ENCODE measurements at places on chromosomes 11 and 22. TPM values are rescaled to one million over a fixed set of nuclear protein-coding genes. Genes with fewer than 3 reads are reported as not detected.

The RASD2 gene
- total RNA-seq, result not detected

The PAK1 gene
- 10.4 TPM for total RNA-seq

DNA sequence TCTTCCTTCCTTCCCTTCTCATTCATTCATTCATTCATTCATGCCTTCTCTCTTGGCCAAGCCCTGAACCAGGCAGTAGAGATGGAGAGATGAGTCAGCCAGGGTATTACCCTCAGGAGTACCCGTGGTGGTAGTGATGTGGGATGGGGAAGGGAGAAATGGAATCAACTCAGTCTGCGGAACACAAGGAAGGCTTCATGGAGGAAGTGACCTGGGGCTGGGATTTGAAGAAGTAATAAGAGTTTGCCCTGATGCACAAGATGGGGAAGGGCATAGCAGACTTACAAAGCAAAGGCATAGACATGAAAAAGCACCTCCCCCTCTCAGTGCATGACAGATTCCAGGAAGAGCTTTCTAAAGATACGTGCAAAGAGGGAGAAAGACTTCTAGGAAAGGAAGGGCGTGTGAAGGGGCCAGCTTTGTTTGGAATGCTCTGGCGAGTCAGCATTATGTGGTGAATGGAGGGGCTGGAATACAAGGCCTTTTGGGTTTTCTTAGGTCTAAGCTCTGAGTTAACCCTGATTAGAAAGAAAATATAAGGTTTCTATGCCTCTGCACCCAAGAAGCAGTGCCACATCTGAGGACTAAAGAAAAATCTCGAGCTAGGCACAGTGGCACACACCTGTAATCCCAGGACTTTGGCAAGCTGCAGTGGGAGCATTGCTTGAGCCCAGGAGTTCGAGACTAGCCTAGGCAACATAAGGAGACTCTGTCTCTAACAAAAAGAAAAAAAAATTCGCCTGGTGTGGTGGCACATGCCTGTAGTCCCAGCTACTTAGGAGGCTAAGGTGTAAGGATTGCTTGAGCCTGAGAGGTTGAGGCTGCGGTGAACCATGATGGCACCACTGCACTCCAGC is 36.4 kb upstream of the ACER3 start:
- DNase-seq, result no peak

DNA sequence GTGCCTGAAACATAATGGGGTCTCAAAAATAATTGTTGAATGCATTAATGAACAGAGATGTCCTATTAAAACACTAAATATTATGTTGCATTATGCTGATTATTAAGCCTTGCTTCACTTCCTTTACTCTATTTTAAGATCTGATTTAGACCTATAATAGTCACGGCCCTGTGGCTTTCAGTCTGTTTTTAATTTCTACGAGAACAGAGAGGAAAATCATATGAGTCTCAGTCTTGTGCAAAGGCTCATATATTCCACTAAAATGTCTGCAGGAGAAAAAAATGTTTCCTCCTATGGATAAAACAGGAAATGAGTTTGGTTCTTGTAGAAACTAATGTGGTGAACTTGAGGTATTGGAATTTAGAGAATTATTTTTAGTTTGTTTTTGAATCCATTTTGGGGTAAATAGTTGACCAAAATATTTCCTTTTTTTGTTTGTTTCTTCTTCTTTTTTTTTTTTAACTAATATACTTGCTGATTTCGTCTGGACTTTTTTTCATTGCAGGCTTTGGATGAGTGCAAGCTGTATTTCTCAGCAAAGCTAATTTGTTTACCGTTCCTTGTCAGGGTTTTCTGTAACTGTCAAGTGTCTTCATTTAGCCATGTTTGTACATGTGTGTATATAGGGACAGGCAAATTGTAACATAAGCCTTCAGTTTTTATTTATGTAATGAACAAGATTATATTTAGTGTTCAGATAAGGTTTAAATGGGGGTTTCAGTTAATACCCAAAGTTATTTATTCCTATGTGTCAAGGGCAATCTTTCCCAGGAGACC is 139.1 kb upstream of the DDI1 start:
- DNase-seq, result no peak

GRCh38 chr22:29055192-29055830 is 6.3 kb downstream of the C22orf31 start:
- DNase-seq, result no peak

DNA sequence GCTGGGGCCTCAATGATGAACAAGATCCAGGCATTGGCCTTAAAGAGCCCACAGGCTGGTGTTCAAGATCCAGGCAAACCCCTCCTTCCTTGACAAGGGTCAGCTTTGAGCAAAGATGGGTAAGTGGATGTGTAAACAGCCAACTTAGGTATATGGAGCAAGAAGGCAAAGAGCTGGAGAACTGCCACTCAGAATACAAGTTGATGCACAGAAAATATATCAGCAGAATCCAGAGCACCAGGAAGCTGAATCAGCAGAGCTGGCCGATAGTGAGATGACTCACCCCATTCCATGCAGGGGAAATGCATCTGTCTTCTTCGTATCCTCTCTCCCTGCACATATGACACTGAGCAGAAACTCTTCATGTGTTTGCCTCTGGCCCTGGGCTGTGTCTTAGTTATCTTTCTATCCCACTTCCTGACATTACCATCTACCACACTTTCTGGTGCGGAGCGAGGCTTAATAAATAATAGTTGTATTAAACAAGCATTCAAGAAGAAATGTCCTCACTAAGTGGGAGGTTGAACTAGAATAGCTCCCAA is 57.8 kb downstream of the ENDOD1 start:
- DNase-seq, result no peak

DNA sequence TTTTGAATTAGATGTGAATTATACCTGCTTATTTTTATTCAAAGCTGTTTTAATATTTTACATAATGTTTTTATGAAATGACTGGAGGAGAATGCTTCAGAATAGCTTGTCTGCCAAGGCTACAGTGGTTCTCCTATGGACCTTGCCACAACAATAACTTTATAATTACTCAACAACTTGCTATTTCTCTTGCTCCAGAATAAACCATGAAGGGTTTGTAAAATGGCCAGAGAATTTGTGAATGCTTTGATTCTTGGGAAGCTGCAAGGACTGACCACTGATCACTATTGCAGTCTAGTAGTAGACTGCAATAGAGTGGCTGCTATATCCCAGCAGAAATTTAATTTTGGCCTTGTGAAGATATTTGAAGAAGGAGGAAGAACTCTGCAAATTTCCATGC is 199.7 kb downstream of the FAT3 start:
- no peak for DNase-seq

- DNase-seq, result no peak
Measured at GRCh38 chr22:44437216-44438055, 60.6 kb downstream of the RTL6 start.

DNA sequence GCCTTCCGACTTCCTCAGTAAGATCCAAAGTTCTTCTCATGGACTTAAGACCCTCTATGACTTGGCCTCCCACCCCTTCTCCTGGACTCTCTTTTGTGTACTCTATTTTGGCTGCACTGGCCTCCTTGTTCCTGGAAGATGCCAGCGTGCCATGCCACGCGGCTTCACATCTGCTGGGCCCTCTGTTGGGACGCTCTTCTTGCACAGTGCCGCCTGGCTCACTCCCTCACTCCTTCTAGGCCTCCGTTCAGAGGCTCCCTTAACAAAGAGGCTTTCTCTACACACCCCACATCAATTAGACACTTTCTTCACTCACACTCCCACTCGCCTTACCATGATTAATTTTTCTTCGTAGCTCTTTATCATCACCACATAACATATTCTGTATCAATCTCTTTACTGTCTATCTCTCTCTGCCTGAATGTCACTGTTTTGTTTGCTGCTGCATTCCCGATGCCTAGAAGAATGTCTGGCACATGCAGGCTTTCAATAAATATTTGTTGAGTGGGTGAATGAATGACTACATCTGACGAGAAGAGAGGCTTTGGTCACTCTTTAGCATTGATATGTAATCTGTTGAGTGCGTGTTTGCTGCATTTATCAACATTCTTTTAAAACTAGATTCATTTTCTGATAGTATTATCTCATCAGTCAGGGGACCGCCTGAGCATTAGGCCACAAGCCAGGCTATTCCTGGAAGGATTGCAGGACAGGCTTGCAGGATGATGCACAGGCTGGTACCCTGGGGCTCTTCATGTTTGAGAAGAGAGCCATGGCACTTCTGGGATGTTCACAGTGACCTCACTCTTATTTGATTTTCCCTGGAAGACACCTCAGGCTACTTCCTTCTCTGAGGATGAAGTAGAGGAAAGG is 60.6 kb upstream of the AMPD3 start:
- DNase-seq, result no peak

DNA sequence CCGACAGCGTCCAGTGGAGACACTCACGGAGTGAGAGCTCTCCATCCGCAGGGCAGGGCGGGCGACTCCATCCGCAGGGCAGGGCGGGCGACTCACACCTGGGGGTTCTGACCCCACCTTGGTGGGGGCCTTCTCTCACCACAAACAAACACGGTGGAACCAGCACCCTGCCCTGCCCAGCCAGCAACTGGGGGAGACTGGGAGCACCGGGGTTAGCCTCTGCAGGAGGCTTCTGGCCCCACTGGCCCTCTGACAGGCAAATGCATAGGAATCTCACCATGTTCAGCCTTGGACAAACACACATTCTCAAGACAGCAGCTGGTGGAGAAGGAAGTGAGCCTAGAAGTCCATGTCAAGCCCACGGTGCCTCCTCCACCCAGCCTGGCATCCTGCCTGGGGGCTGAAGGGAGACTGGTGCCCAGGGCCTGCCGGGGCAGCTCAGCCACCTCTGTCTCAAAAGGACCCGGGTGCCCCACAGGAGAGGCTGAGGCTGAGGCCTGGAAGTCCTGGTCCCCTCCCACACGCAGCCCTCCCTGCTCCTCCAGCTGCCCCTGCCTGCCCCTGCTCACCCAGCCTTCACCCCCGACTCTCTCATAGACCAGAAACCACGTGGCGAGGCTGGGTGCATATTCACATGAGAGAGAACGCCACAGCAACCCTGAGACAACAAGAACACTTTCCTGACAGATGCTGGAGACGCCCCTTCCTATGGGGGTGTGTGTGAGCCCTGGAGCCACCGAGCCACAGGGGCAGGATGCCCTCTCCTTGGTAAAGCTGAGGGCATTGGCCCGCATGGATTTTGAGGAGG is 98.4 kb upstream of the B3GAT1 start:
- no peak for DNase-seq

DNA sequence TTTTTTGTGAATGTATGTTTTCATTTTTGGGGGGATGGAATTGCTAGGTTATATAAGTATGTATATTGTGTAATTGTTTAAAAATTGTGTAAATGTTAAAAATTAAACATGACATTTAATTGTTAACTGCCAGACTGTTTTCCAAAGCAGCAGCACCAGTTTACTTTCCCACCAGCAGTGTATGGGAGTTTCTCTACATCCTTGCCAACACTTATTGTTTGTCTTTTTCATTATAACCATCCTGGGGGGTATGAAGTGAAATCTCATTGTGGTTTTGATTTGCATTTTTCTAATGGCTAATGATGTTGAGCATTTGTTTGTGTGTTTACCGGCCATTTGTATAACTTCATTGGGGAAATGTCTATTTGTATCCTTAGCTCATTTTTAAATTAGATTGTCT is 31.7 kb upstream of the RRAS2 start:
- DNase-seq, result no peak

DNA sequence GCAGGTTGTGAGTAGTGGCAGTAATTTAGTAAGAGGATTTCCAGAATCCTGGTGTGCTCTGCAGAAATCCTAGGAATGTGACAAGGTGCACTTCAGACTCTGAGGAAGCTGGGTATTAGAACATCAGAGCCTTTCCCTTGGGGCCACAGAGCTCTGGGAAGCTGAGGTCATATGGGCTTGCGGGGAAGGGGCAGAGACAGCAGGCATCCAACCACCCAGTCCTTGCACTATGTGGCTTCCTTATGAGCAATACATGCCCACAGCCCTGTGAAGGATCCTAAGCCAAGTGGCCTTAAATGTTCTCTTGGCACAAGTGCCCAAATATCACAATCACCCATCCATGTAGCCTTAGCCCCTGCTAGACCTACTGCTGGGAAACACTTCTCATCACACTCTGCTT is 46.2 kb downstream of the P4HA3 start:
- DNase-seq, result no peak

The ME3 gene
- total RNA-seq, result 1.3 TPM

- no peak for DNase-seq
Measured at GRCh38 chr22:44347080-44347479, 34.3 kb upstream of the SHISAL1 start.

- no peak for DNase-seq
Measured at GRCh38 chr22:27461470-27461869, 340.1 kb downstream of the MN1 start.

DNA sequence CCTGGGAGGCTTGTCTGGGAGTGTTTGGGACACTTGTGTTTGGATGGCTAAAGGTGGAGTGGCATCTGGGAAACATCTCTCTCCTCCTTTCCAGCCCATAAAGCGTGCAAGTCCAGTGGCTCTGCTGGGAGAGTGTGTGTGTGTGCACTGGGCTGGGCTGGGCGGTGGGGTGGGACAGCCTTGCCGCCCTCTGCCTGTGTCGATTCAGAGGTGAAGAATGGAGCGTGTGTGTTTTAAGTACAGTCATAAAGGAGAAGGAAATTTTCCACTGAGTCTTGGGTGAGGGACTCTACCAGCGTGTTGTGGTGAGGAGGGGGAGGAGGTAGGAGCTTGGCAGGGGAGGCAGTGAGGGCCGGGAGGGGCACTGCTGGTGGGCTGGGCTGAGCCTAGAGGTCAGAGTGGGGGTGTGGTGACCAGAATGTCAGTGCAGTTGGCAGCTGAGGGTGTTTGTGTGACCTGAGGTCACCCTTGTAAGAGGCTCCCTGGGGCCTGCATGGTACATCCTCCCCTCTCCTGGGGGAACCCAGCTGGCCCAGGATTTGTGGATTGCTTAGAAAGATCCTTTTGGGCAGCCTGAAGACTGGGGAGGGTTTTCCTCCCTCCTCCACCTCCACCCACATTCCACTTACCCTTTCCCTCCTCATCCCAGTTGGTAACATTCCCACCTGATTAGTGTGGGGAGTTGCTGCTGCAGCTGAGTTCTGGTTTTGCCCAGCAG is 1.7 kb downstream of the TIMP3 start:
- DNase-seq, result no peak

- DNase-seq, result no peak
Measured at GRCh38 chr11:70423523-70424505, 25.5 kb downstream of the CTTN start.

- no peak for DNase-seq
Measured at GRCh38 chr22:38767313-38767712, 11.5 kb upstream of the SUN2 start.

The PTGDR2 gene
- 3.6 TPM for total RNA-seq

DNA sequence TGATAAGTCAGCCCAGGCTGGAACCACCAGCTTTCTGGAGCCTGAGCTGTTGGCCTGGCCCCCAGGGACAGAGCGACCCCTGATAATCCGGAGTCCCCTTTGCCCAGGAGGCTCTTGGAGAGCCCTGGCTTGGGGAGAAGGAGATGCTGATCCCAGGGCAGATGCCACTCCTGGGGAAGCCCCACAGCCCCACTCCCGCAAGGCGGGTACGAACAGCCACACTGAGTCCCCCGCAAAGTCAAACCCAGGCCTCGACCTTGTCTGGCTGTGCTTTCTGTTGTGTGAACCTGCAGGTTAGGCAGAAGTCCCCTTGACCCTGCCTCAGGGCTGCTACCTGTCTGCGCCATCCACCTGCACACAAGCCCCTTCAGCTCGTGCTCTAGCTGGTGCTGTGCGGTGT is 108.0 kb downstream of the KCNQ1OT1 start:
- no peak for DNase-seq

The KCNE3 gene
- total RNA-seq, result 0.28 TPM

The TRIM51 gene
- total RNA-seq, result not detected

GRCh38 chr11:70067036-70067435 is 11.1 kb upstream of the ANO1 start:
- no peak for DNase-seq

The RAB3IL1 gene
- 0.53 TPM for total RNA-seq

GRCh38 chr11:26851696-26852095 is 129.8 kb upstream of the SLC5A12 start:
- no peak for DNase-seq

The DEFB131B gene
- total RNA-seq, result not detected

Data from CD4-positive, alpha-beta memory T cell (primary cell).